ENCODE measurements at places on chromosomes 7 and 10. TPM values are rescaled to one million over a fixed set of nuclear protein-coding genes. Genes with fewer than 3 reads are reported as not detected.

DPP6 gene
- not detected for total RNA-seq

TET1 gene
- 0.87 TPM for total RNA-seq

ZNF438 gene
- 6.2 TPM for total RNA-seq

GIMAP8 gene
- total RNA-seq, result 10.3 TPM

FGL2 gene
- 0.16 TPM for total RNA-seq

GRCh38 chr10:25304606-25305005, 129.8 kb downstream of the GPR158 start:
- no peak for ATAC-seq

Measured in activated T-helper 17 cell treated with anti-CD3 and anti-CD28 coated beads, Interleukin-2, amount 50 U/mL, for 72 hours (primary cell).